ENCODE measurements at places on chromosomes 7 and 10.

- DNase-seq: no peak
Measured at GRCh38 chr7:36567699-36568451, 156.4 kb downstream of the AOAH start.

DNA sequence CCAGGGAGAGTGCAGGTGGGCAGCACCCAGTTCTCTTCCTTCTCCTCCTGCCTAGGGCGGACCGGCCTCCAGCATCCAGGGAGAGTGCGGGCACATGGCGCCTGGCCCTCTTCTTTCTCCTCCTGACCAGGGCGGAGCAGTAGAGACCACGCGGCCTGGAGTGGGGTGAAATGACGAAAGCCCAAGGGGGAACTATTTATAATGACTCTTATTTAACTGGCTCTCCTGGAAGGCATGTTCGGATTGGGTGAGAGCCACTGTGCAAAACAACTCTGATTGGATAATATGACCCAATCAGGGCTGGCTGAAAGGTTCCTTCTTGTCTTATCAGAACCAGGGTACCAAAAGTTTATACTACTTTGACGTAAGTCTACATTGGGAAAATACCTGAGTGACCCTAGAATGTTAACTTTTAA is 63.1 kb downstream of the ZNF37A start:
- DNase-seq: no peak

- no peak for DNase-seq
Measured at GRCh38 chr7:130410868-130411541, 29.8 kb downstream of the CEP41 start.

- no peak for DNase-seq
Measured at GRCh38 chr10:36621346-36621745, 504.1 kb upstream of the ANKRD30A start.

DNA sequence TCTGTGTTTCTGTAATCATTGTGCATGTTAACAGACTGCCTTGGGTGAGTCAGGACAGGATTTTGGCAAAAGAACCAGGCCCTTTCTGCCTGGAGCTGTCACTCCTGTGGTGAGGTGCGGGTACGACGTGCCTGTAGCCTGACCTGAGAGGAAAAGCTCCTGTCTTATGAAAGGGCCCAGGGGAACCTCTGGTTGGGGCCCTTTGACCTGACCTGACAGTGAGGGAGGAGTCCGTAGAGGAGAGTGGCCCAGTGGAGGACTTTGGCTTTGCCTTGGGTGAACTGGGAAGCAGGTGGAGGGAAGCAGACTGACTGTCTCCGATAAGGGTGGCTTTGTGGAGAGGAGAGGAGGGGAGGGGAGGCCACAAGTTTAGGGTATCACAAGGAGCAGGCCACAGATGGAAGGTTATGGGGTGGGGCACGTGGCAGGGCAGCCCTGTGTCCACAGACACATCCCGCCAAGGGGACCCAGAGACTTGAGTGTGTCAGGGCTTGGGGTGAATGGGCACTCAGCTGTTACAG is 6.9 kb downstream of the PFKP start:
- DNase-seq: no peak

DNA sequence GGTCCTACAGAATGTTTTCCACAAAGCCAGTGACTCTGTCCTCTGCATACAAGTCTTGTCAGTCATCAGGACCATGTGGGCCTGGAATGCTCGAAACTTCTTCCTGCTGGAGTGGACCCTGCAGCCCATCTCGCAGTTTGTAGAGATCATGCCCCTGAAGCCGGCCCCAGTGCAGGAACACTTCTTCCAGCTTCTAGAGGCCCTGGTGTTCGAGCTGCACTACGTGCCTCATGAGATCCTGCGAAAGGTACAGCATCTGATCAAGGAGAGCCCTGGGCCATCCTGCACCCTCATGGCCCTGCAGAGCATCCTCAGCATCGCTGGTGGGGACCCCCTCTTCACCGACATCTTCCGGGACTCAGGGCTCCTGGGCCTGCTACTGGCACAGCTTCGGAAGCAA is 46.5 kb downstream of the WDFY4 start:
- DNase-seq: no peak

GRCh38 chr7:71131256-71132126 is 453 bp upstream of the GALNT17 start:
- no peak for DNase-seq

GRCh38 chr10:50508315-50509051 is 115.3 kb downstream of the SGMS1 start:
- no peak for DNase-seq

- no peak for DNase-seq
Measured at GRCh38 chr10:3791974-3792633, 7.1 kb upstream of the KLF6 start.

DNA sequence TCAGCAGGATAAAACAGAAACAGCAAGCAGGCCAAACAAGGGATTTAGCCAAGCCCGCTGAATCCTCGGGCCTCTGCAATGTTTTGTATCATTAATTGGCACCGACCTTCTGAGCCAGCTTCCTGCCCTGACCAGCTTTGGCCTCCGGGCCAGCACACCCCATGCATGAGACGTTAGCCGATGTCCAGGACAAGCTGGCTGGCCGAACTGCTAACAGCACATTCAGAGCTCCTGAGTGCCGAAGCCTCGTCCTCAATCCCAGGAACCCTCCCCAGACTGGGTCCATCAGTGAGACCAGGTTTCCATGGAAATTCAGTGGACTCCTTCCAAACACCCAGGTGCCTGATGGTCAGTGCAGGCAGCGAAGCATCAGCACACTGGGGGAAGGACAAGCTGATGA is 134.3 kb upstream of the PFKP start:
- DNase-seq: no peak
